ENCODE measurements at places on chromosomes 11 and 22. TPM values are rescaled to one million over a fixed set of nuclear protein-coding genes. Genes with fewer than 3 reads are reported as not detected.
A peak's percentile ranks its signal among the peaks of the same experiment; 100 is the strongest.

Gene CARD10
- 4.6 TPM for total RNA-seq

DNA sequence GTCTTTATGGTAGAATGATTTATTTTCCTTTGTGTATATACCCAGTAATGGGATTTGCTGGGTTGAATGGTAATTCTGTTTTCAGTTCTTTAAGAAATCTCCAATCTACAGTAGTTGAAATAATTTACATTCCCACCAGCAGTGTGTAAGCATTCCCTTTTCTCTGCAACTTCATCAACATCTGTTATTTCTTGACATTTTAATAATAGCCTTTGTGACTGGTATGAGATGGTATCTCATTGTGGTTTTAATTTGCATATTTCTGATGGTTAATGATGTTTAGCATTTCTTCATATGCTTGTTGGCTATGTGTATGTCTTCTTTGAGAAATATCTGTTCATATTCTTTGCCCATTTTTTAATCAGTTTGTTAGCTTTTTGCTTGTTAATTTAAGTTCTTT lies 901.2 kb downstream of the METTL15 start:
- no peak for DNase-seq

Gene C11orf52
- total RNA-seq = 0.29 TPM

Gene IL10RA
- 4.6 TPM for total RNA-seq

Gene MAP6
- not detected for total RNA-seq

Gene CD3E
- total RNA-seq = 1.1 TPM

Gene UBQLN3
- total RNA-seq = not detected

- DNase-seq = no peak
These were observed 990.5 kb downstream of the OPCML start for GRCh38 chr11:132541794-132542193.

DNA sequence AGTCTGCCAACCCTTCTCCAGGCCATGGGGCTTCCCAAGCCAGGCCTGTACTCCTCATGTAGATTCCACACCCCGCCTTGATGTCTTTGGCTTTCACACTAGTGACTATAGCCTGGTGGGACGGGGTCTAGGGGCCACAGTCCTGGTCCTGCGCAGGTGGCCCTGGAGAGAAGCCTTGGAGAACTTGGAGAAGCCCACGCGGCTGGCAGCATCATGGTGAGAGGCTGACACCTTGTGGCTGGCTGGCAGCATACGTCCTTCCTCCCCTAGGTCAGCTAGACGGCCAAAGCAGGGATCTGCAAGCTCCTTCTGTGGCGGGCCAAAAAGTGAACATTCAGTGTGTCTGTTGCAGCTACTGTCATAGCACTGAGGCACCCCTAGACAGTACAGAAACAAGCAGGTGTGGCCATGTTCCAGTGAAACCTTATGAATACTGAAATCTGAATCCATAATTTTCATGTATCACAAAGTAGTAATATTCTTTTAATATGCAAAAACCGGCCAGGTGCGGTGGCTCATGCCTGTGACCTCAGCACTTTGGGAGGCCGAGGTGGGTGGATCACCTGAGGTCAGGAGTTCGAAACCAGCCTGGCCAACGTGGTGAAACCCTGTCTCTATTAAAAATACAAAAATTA lies 42.0 kb downstream of the FAM83F start:
- DNase-seq = peak; percentile 63

Gene TBX1
- 35.0 TPM for total RNA-seq

Gene NCF4
- total RNA-seq = 0.56 TPM

- no peak for DNase-seq
These were observed 18.6 kb upstream of the ARAP1 start for GRCh38 chr11:72770799-72771198.

Gene GSTP1
- 1,492 TPM for total RNA-seq

- DNase-seq = no peak
These were observed 175.2 kb downstream of the WNT11 start for GRCh38 chr11:76030968-76031590.

Gene RAPSN
- total RNA-seq = not detected

DNA sequence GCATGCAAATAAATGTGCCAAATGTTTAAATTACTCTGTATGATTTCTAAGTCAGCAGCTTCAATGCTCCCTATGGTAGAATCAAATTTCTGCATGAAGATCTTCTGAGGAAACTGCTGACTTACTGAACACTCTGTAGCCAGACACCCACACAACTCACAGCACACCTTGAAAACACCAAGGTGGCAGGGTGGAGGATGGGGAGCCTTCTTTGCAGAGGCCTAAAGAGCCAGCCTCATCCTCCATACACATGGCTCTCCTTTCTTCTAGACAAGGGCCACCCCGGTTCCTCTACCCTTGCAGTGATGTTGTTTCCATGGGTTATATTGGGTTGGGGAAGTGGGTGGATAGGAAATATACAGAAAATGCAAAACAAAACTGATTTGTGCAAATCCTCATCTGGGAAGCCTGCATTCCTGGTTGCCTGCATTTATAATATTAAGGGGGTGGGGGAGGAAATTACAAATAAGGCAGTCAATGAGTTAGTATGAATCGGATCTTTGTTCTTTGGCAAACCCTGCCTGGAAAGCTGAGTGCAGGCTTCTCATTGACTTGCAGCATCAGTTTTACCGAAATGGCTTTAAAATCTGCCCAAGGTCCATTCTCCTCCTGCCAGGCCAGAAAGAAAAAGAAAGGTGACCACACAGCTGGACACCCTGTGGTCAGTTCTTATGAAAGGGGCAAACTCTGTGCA lies 15.8 kb upstream of the ETS1 start:
- no peak for DNase-seq

Gene ACR
- not detected for total RNA-seq

Gene OR6T1
- total RNA-seq = not detected

GRCh38 chr11:85663080-85663752 lies 1.7 kb downstream of the CREBZF start:
- DNase-seq = no peak

Gene OR5A1
- total RNA-seq = not detected

Measured in K562 (cell line).